ENCODE measurements at places on chromosomes 5 and 9. TPM values are rescaled to one million over a fixed set of nuclear protein-coding genes. Genes with fewer than 3 reads are reported as not detected.
A peak's percentile ranks its signal among the peaks of the same experiment; 100 is the strongest.

- no peak for DNase-seq
These were observed 385.6 kb downstream of the MLLT3 start for GRCh38 chr9:20236676-20237075.

DNA sequence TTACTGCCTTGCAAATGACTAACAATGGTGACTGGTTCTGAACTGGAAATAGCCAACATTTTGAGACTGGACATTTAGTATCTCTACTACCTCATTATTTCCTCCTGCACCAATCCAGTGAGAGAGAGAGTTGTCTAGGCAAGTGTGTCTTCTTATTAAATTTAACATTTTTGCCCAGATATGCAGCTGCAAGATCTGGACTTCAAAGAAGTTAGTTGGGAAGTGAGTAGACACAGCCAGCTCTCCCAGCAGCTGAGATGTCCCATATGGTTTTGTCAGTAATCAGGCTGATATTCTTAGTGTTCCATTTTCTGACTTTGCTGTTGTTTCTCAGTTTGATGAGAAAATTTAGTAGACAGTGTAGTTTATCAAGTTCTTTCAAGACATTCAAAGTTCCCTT is 1778.8 kb upstream of the CDH6 start:
- DNase-seq = no peak

DNA sequence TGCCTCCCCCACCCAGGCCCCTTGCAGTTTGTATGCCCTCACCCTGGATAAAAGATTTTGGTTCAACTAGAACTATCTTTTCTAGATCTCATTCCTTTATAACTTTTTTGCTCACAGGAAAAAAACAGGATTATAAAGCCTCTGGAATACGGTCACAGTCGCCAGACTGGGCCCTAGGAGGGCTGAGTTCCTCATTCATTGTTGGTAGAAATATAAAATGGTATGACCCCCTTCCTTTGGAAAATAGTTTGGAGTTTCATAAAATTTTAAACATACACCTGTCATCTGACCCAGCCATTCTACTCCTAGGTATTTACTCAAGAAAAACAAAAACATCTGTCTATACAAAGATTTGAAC is 82.1 kb downstream of the HSD17B3 start:
- no peak for DNase-seq

DNA sequence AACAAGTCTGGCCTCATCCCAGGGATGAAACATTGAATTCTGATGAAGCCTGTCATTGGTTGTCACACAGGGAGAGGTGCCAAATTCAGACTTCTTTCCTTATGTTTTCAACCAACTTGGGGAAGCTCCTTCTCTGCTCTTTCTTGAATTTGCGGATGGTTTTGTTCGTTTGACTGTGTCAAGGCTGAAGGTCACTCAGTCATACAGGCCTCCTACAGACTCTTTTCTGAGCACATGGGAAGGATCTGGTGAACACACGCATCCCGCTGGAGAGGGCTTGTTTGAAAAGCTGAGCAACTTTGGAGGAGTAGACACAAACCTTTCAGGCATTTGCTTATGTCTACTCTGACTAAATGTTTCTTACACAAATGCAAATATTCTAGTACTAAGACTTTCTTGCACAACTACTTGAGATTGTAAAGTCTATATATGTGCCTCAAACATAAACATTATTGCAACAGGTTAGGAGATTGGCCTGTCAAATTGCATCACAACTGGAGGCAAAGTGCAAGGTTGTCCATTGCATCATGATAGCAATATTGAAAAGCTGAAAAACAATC is 151.5 kb upstream of the NR3C1 start:
- DNase-seq = no peak

ZCCHC10 gene
- 21.8 TPM for total RNA-seq

DNA sequence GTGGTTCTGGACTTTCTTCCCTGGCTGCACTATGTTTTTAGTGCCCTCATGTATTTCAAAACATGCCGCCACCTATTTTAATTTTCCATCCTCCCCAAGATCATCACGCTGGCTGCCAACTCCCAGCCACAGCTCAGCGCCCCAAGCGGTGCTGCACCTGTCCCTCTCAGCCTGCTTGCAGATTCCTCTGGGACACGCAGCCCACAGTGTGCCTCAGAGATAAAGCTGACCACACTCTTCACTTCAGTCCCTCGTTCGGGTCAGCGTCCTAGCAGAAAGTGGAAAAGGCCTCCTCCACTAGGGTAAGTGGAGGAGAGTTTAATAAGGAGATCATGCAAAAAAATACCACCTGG is 56.2 kb upstream of the CKS2 start:
- DNase-seq = no peak

TXNDC8 gene
- not detected for total RNA-seq

GRCh38 chr5:83510260-83510659 is 38.7 kb downstream of the VCAN start:
- DNase-seq = no peak

DNA sequence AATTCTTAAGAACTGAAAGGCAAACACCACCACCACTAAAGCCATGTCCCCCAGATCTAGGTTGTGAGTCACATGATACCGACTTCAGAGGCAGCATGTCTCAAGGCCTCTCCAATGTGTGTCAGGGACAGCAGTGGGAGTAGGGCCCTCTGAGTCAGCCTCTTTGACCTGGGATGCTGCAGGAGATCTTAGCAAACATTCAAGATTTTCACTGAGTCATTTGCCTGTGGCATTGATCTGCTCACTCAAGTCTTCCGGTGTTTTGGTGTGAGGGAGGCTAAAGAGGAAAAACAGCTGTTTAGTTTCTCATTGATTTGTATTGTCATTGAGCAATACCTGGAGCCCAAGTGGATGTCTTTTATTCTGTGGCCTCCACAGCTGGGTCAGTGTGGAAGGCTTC is 36.1 kb downstream of the TMC1 start:
- DNase-seq = peak; percentile 36

DNA sequence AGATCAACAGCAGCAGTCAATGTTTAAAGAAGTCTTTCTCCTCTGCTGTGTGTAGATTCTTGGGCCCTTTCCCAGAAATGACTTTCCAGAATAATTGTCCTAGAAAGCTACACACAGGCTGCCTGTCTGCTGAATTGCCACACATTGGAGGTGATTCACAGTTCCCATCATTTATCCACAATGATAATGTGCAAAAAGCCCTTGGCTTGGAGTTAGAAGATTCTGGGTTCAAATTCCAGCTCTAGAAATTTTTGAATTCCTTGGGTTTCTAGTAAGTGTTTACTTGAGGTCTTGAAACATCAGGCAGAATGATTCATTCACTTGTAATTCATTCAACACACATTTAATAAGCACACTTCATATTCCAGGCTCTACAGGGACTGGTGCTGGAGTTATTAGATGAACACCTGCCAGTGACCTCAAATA is 28.6 kb upstream of the EPB41L4B start:
- DNase-seq = no peak

- peak; percentile 35 for DNase-seq
These were observed 142.7 kb downstream of the MCTP1 start for GRCh38 chr5:95142145-95142544.

GRCh38 chr5:73369278-73369677 is 79.3 kb downstream of the FOXD1 start:
- DNase-seq = no peak

TMEM250 gene
- total RNA-seq = 72.3 TPM

GRCh38 chr9:19290103-19290502 is 59.6 kb downstream of the DENND4C start:
- DNase-seq = no peak

GRCh38 chr5:174759091-174759490 is 34.7 kb downstream of the MSX2 start:
- DNase-seq = no peak

GRCh38 chr5:32584646-32585045 is 711 bp upstream of the SUB1 start:
- no peak for DNase-seq

DNA sequence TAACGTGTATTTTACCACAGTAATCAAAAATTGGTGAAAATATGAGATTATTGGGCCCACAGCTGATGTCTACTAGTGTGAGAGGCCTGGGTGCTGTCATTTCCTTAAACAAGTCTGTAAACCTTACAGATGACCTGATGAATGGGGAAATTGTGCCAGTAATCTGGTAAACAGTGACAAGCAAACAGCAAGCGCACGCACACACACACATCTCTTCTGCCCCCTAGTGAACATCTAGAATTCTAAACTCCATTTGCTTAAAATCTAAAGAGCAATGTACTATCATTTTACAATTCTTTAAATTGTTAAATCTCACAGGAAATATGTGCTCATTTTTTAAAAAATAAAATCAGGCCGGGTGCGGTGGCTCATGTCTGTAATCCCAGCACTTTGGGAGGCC is 7.5 kb upstream of the RAPGEF1 start:
- peak; percentile 59 for DNase-seq

GRCh38 chr5:159550951-159551350 is 220.7 kb upstream of the IL12B start:
- DNase-seq = no peak

PCDHGA5 gene
- 0.40 TPM for total RNA-seq

GARNL3 gene
- 3.1 TPM for total RNA-seq

- DNase-seq = no peak
These were observed 40.6 kb upstream of the SLIT3 start for GRCh38 chr5:169341556-169341955.

GRCh38 chr9:131096269-131097125 is at the start of gene AIF1L:
AIF1L (plus strand) TSS chr9:131096531; CDS start chr9:131096630, 99 bp downstream.
- no peak for DNase-seq

LECT2 gene
- not detected for total RNA-seq

PDE8B gene
- not detected for total RNA-seq

DNA sequence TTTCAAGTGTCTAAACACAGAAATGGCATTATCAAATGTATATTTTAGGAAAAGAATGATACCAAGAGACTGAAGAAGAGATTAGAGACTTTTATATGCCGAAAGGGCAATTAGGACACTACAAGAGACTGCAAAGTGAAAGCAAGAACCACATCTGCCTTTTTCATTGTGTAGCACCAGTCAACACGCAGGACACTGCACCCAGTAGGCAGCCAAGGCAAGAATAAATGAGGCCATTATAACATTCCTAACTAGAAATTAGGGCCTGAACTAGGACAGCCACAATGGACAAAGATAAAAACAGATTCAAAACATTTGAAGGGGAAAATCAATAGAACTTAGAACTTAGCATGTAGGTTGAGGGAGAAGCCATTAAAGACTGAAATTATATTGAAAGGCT is 10.8 kb downstream of the CETN3 start:
- DNase-seq = no peak

- DNase-seq = no peak
These were observed 10.8 kb downstream of the NACC2 start for GRCh38 chr9:136084063-136084944.

- DNase-seq = no peak
These were observed 80.0 kb downstream of the SYK start for GRCh38 chr9:90881648-90882047.

DNA sequence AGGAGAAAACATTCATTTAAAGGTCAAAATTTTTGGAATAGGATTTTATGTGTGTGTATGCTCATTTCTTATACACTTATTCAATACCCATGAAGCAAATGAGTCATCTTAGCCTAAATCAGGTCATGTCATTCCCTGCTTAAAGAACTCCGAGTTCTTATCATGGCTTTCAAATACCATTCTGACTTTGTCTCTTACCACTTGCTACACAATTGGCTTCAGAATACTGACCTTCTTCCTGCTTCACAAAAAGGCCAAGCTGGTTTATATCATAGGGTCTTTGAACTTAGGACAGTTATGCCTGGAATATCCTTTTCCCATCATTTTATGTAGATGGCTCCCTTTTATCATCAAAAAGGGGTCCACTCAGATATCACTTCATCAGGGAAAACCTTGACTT is 652.2 kb upstream of the WWC1 start:
- no peak for DNase-seq

TRAF1 gene
- total RNA-seq = 1.7 TPM

DNA sequence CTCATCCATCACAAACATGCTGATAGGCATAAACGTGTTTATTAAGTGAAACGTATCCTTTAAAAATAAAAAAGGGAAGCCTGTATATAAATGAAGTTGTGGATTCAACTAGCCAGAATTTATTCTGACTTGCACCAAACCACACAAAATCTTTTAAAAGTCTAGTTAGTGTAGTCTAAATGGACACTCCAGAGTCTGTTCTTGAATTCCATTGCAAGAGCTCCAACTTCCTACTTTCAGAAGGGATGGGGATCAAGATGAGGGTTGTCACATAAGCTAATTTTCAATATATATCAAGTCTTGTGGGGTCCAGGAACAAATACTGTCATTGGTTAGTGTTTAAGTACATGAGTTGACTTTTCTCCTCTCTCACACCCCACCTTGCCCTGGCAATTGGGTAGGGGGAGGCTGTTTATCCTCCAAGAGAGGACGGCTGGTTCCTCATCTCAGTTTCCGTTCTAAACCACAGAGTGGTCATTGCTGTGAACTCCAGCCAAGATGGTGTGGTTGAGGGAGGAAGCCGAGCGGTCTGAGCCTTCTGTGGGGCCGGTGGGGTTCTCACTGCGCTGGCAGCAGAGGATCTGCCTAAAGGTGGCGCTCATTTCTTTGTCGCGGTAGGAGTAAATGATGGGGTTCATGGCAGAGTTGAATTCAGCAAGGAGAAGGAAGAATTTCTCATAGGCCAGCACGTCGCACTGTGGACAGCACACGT is 163.2 kb downstream of the LPAR1 start:
- no peak for DNase-seq

DNA sequence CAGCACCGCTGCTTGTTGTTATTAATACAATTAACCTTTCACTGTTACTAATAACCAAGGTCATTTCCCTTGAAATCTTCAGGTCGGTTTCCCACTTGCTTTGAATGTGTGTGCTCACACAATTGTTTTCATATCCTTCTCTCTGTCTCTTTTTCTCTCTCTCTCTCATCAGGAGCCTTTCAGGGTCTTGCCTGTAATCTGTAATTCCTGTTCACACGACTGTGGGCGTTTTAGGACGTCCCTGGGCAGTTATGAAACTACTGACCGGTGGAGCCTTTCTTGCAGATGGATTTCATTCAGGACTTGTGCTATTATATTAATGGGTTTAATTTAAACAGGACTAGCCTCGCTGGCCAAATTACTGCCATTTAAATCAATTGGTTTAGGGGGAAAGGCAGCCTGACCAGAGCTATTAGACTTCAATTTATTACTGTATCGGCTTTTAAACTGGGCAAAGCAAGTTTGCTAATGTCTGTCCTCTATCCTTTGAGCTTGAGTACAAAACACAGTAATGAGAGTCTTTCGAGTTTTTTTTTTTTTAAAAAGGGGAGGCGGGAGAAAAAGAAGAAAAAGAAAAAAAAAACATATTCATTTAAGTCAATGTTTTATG is 316.0 kb upstream of the TLE4 start:
- no peak for DNase-seq

DNA sequence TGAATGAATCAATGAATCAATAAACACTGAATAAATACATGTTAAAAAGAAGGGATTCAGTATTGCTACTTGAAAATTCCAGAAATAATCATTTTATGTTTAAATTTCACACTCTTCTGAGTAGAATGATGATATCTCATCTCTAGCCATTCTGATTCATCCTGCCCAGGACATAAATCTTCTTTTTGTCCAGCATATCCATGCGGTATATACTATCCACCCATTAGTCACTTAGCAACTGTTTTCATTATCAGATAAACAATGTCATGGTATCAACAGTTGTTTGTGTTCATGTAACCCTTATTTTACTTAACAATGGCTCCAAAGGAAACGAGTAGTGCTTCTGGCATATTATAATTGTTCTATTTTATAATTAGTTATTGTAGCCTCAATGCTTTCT is 432.4 kb upstream of the SMC2 start:
- no peak for DNase-seq

ARL14EPL gene
- total RNA-seq = 0.39 TPM

- DNase-seq = no peak
These were observed 69.1 kb upstream of the PUM3 start for GRCh38 chr9:2913026-2913425.

GRCh38 chr5:150153483-150153882 is 2.2 kb downstream of the PDGFRB start:
- DNase-seq = no peak

- DNase-seq = no peak
These were observed 114.2 kb downstream of the LHFPL2 start for GRCh38 chr5:78534148-78534904.

All from pulmonary artery endothelial cell (primary cell).